ENCODE measurements at places on chromosomes 12 and 14.

GRCh38 chr12:110756611-110757010, 13.9 kb upstream of the PPP1CC start:
- no peak for DNase-seq

- no peak for DNase-seq
Observed at GRCh38 chr12:59056966-59057365, 136.7 kb upstream of the LRIG3 start.

- no peak for DNase-seq
Observed at GRCh38 chr12:20189767-20190166, 178.6 kb upstream of the PDE3A start.

- no peak for DNase-seq
Observed at GRCh38 chr14:70887207-70887681, 20.0 kb upstream of the PCNX1 start.
